ENCODE measurements at places on chromosomes 6 and 20.

GRCh38 chr20:14950633-14951032 lies 613.2 kb upstream of the FLRT3 start:
- DNase-seq = no peak

- no peak for DNase-seq
Measured at GRCh38 chr6:166743406-166744222, 116.6 kb upstream of the RPS6KA2 start.

- DNase-seq = no peak
Measured at GRCh38 chr6:25535632-25536225, 116.3 kb upstream of the SCGN start.

- DNase-seq = no peak
Measured at GRCh38 chr6:42891199-42891722, 11.8 kb downstream of the RPL7L1 start.

- no peak for DNase-seq
Measured at GRCh38 chr20:56247954-56248782, at the start of gene MC3R. MC3R (plus strand) TSS chr20:56248732; CDS start chr20:56248844, 112 bp downstream.

- no peak for DNase-seq
Measured at GRCh38 chr6:11043378-11043960, 636 bp downstream of the ELOVL2 start.

- DNase-seq = no peak
Measured at GRCh38 chr6:19219931-19220330, 617.2 kb upstream of the ID4 start.

DNA sequence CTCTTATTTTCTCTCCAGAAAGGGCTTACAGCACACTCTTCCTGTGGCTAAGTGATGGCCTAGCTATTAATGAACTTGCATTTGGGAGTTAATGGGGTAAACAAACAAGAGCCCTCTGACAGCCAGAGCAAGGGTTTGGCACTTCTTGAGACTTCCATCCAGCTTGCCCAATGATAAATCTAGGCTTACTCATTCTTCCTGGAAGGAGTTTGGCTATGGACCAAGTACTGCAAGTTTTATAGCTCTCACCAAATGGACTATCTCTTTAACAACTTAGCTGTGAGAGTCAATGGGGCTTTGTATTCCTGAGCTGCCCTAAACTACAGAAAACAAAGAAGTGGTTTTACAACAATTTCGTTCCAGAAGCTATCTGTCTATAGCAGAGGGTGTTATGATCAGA lies 16.7 kb upstream of the PI3 start:
- DNase-seq = no peak

DNA sequence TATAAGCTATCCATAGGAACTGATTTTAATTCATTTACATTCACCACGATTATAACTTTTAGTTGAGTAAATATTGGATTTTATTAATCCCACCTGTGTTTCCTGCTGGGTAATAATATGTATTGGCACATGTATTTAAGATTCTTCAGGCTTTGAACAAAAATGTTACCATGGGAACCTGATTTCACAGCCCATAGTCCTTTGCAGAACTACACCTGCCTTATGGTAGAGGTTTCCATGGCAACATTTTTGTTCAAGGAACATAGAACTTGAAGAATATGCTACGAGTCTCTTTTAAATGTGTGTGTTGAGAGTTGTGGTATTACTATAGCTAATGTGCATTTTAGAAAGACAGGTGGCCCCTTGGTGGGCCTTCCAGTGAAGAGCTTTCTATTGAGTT lies 317.4 kb downstream of the SAMD5 start:
- DNase-seq = no peak

All from stimulated activated CD8-positive, alpha-beta memory T cell treated with anti-CD3 and anti-CD28 coated beads, Interleukin-4, amount 100 ng/mL, for 4 hours (primary cell).